Activated naive CD4-positive, alpha-beta T cell treated with anti-CD3 and anti-CD28 coated beads, Interleukin-2, amount 50 U/mL, for 16 hours (primary cell): ENCODE measurements at places on chromosomes 3 and 15.

DNA sequence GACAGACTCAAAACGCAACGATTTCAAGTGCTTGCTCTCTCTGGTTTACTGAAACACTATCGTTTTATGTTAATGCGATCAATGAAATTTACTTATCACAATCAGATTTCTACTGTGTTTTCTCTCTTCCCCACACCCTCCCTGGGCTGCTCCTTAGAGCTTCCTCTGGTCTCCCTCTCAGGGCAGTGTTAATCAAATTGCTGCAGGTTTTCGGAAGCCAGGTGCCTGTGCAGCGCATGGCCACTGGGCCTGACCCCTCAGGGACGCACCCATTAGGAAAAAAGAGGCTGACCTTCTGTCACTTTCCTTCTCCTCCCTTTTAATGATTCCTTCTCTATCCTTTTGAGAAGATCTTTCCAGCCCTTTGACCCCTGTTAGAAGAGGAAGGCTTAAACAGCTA lies 134.5 kb upstream of the ONECUT1 start:
- DNase-seq: no peak

DNA sequence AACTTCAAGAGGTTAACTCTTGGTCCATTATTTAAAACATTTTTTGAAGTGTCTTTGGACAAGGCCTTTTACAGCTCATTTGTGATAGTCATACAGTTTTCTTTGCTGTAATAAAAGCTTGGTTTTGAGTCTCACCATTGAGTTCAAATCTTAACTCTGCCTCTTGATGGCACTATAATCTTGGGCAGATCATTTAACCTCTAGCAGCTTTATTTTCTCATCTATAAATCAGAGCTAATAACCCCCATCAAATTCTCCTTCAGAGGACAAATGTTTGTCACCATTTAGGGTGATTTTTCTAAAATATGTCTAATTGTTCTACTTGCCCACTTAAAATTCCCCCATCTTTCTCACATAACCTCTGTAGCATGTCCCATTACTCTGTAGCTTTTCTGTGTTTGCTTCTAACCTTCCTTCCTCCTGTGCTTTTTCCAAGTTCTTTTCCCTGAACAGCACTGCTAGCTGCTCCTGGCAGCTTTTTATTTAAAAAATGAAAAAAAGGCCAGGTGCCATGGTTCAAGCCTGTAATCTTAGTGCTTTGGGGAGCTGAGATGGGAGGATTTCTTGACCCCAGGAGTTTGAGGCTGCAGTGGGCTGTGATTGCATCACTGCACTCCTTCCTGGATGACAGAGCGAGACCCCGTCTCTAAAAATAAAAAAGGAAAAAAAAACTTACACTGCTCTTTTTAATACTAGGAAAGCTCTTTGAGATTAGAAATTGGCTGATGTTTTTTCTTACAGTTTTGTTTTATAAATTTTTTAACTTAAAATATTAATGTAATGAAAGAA lies 28.5 kb downstream of the UBE2E1 start:
- no peak for DNase-seq

DNA sequence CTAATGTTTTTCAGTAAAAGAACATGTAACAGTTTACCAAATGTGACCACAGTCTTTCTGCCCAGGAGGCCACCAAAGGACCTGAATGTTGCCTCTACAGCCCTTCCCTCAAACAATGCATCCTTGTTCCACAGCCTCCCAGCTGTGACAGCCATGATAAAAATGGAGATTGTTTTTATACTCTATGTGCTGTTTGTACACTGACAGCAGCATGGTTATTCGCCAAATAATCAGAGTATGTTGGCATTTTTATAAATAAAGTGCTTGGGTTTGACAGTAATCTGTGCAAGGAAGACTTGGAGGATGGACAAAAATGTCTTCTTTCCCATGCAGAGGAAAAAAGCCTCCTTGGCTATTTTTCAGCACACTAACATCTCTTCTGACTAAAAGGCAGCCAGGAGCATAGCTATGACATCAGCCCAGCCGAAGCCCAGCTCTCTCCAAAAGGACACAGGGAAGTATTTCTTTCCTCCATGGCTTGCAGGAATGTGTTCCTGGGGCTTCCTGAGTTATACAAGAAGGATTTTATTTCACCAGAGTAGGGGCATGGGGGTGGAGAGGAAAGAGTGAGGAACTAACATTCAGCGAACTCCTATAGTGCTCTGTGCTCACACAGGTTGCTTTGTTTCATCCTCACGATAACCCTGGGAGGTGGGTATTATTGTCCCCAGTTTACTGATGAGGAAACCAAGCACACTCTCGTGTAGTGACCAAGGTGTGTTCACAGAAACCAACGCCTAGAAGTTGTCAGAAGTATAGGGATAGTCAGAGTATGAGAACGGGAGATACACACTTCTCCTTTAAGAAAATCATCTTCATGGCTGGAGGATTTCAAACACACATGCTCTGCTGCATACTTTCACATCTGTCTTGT lies 339.7 kb downstream of the MECOM start:
- DNase-seq: no peak

DNA sequence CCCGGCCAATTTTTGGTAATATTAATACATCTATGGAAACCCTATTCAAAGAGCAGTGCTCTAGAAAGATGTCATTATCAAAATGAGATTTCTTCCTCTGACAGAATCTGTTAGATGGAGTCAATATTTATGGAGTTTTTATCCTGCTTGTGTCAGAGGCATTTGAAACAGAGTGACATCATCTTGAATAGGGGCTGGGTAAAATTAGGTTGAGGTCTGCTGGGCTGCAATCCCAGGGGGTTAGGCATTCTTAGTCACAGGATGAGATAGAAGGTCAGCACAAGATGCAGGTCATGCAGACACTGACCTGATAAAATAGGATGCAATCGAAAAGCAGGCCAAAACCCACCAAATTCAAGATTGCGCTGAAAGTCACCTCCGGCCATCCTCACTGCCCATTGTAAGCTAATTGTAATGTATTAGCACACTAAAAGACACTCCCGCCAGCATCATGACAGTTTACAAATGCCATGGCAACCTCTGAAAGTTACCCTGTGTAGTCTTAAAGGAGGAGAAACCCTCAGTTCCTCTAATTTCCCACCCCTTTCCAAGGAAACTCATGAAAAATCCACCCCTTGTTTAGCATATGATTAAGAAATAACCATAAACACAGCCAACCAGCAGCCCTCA lies 27.3 kb upstream of the CCDC50 start:
- DNase-seq: no peak

- DNase-seq: no peak
These were observed 10.1 kb upstream of the GYG1 start for GRCh38 chr3:148981273-148981672.

GRCh38 chr3:23421811-23422516 lies 218.8 kb downstream of the UBE2E2 start:
- no peak for DNase-seq

DNA sequence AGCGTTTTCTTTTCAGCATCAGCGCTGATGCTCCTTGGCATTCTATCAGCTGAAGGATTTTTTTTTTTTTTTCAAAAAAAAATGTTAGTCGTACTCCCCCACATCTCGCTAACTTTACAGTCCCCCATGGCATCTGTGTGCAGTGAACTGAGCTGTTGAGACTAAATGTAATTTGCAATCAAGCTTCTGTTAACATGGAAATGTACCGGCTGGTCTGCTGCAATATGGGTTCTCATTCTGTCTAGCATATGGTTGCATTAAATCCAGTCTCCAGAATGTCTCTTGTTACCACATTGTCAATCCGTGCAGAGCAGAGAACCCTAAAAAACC lies 32.2 kb upstream of the TPRG1 start:
- DNase-seq: no peak
